ENCODE measurements at places on chromosomes 6 and 20.

DNA sequence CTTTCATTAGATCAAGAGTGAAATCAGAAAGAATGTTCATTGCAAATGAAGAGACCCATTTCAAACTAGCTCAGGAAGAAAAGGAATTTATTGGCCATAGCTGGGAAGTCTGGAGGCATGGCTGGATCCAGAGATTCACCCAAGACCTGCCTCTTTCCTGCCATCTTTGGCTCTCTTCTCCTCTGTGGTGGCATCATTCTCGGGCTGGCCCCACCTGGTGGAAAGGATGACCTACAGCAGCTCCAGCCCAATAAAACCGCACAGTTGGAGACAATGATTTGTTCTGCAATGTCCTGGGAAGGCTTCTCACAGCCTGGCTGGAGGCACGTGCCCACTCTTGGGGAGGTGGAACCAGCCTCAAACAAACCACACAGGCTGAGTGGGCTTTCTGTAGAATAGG is 18.1 kb upstream of the FERMT1 start:
- DNase-seq = peak; percentile 9

DNA sequence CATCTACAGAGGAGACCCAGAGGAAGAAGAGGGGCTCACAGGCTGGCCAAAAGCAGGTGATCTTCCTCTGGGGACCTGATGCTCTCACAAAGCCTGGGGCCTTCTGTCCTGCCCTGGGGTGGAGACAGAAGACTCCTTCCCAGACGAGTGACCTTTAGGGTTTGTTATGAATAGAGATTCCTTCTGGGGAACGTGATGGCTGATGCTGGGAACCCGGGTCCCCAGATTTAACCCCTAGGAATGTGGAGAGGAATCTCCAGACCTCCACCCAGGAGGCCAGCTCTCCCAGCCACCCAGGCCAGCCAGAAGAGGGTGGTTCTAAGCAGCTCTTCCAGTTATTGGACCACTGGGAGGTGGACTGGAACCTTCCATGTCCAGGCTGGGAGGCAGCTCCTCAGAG is 16.8 kb upstream of the CCN5 start:
- DNase-seq = no peak

- DNase-seq = peak; percentile 21
These were observed 58.6 kb upstream of the EEF1A1 start for GRCh38 chr6:73579389-73579788.

DNA sequence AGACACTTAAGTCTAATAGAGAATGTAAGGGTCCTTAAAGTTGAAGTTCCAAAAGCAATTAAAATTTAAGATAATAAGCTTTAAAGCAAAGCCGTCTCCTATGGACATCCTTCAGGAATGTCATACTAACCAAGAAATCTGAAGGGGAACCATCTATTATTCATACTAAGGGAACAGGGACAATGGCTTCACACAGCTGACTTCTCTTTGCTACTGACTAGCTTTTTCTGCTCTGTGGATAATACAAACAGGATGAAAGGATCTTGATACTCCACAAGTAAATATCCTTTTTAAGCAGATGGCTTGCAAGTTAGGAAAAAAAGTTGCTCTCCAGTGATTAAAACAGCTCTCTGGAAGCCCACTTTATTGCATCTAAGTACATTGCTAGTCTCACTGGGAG is 178.6 kb downstream of the BACH2 start:
- DNase-seq = no peak

DNA sequence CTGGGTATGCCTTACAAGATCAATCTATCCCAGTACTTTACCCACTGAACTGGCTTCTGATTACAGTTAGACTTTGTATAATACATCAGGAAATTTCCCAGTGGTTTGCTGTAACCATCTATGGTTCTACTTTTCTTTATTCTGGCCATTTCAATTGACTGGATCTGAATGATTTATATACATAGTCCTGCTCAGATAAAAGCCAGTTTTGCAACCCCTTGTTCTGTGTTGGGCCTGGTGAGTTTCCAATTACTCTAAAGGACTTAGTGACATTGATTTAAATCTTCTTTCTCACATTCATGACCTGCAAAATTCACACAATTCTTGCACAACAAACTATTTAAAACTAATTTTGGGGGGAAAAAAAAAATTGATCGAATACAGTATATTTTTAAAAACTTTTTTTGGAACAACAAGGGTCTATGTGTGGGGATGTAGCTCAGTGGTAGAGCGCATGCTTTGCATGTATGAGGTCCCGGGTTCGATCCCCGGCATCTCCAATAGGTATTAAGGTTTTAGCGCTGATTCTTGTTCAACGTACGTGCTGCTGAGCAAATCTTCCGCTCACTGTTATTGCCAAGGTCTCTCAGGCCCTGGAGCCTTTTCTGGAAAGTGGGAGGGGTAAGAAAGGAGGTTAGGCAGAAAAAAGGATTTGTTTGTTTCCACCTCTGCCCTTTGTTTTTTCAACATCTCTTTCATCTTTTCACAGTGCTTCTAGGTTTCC is 117.5 kb downstream of the GPX5 start:
- peak; percentile 69 for DNase-seq

DNA sequence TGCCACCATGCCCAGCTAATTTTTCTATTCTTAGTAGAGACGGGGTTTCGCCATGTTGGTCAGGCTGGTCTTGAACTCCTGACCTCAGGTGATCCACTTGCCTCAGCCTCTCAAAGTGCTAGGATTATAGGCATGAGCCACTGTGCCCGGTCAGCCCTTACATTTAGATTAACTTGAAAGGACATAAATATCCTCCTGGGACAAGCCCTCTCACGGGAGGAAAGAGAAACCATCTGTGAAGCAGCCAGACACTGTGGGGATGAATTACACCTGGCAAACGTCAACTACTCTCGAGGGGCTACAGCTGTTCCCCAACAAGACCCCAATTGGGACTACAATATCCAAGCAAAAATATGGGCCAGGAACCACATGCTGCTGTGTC is 32.7 kb upstream of the SAMHD1 start:
- DNase-seq = no peak

DNA sequence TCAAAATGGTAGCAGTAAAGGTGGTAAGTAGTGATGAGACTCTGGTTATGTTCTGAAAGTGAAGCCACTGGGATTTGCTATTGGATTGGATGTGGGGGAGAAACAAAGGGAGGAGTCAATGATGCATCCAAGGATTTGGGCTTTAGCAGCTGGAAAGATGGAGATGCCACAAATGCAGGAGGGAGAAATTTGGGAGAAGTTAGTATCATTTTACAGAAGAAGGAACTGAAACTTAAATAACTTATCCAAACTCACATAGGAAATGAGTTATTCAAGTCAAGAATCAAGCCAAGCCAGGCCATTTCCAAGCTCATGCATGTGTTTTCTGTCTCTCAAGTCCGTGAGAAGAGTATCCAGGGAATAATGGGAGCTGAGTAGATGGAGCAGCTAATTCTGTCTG is 155.1 kb upstream of the TNFAIP3 start:
- DNase-seq = no peak

DNA sequence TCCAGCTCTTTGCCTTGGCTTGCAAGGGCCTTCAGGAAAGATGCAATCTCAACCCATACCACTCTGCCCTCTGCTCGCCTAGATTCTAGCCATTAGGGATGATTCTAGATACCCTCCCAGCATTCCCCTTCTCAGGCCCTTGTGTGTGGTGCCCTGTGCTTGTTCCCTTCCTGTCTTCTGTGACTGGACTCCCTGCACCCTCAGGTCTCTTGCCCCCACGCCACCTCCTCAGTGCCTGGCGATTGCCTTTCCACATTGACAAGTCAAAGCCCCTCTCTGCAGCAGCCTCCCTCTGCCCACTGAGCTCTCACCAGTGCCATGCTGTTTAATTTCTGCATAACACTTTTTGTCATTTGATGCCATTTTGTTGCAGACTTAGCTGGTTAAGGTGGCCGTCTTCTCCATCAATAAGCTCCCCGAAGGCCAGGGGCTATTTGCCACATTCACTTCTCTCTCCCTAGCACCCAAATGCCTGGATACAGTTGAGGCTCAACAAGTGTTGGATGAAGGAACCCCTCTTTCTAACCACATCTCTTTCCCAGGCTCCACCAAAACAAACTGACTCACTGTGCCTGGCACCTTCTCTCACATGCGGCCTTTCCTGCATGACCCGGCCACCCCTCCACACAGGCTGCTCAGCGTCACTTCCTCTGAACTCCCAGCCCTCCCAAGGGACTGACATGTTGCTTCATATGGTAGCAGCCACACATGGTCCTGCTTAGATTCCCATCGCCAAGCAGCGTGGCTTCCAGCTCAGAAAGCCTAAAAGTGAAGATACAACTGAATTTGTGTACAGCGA is 4.6 kb upstream of the TXNDC5 start:
- DNase-seq = no peak

DNA sequence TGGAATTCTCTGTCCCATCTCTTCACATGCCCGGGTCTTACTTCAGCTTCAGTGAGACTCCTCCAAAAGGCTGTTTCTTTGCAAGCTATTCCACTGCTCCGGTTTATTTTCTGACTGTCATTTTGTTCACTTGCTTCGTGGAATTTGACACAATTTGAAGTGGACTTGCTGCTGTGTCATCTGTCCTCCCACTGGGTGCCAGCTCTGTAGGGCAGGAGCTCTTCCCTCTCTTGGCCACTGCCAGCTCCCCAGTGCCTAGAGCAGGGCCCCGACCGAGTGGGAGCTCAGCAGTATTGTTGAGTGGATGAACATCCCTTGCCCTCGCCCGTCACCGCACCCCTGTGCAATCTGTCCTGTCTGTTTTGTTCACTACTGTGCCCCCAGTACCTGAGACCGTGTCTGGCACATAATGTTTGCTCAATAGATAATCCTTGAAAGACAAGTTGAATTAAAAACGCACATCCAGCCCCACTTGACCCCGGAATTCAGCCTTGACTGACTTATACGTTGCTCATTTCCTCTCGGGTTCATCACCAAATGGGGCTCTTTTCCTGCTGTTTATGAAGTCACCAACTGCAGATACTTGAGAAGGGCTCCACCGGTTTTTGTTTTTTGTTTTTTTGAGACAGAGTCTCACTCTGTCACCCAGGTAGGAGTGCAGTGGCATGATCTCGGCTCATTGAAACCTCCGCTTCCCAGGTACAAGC is 170.3 kb upstream of the KCNG1 start:
- no peak for DNase-seq

DNA sequence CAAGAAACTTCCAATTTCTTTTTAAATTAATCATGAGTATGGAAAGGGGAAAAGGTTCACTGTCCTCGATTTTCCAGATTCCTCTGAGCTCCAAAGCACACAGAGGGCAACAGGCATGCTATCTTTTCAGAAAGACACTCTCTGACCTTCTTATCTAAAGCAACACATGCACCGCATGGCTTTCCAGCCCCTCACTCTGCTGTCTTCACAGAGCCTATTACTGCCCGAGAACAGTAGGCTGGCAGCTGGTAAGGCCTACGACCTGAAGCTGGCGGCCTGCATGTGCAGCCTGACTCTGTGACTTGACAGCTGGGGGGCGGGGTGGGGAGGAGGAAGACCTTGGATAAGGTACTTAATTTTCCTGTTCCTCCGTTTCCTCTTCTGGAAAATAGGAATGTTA is 86.3 kb downstream of the ELOVL4 start:
- no peak for DNase-seq

DNA sequence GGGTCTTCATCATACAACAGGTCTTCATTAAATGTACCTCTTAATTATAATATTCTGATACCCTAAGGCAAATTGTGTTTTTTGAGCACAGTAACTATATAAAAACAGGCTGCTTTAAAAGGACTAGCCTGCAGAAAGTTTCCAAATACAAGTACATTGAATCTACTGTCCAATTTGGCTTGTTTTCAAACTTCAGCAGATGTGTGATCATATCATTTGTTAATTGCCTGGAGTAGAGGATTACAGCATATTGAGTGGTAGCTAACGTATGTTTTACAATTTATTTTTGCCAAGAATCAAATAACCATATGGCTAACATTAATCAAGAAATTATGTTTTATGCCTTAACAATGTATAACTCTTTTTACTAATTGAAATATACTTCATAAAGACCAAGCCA is 12.6 kb downstream of the TINAG start:
- no peak for DNase-seq

GRCh38 chr6:109323241-109323640 is 59.0 kb downstream of the CD164 start:
- DNase-seq = no peak

DNA sequence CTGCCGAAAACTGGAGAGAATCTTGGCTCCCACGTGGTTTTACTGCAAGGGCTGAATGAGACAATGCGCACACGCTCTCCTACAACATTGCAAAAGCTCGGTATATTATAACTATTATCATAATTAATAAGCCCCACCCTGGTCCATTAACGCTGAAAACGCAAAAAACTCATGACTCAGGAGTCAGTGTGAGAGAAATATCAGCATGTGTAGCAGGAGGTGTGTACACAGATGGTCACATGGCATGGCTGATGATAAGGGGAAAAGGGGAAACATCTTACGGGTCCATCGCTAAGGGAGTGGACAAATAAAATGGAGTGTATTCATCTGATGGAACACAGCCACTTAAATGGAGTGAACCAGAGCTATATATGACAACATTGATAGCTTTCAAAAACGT is 29.2 kb downstream of the CDH22 start:
- no peak for DNase-seq

DNA sequence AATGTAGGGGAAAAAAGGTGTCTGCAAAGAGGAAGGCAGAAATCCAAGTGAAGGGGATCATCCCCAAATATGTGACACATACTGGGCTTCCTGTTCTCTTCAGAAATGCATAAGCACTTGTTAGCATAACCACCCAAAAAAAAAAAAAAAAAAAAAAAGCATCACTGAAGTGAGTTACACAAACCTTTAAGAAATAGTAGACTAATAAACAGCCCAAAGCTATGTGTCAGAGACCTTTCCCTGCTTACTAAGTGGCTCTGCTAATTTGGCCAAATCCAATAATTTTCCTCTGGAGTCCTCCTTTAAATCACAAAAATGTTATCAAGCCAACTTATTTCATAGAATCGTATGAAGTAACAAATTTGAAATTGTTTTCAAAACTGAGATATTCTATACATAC is 7.5 kb upstream of the DST start:
- no peak for DNase-seq

DNA sequence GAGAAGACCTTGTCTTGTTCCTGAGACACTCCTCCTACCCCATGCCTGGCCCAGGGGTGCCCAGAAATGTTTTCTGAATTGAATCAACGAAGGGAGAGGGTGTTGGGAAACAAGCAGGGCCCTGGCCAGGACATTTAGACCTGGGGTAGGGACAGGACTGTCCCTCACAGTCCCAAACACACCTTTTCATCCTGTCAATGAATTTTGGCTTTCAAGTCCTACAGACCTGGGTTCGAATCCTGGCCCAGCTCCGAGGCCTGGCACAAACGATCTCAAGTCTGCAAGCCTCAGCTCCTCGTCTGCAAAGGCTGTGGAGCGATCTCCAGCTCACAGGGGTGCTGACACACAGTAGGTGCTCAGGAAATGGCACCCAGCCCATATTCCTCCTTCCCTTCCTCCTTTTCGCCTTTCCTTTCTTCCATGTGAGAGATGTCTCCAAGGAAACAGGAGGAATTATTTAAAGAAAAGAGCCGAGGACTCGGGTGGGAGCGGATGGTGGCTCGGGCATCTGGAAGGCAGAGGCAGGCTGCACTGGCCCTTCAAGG is 7.3 kb upstream of the DLGAP4 start:
- DNase-seq = no peak

GRCh38 chr6:21138336-21139069 is 455.0 kb upstream of the SOX4 start:
- no peak for DNase-seq

- DNase-seq = no peak
These were observed 80.1 kb downstream of the FYN start for GRCh38 chr6:111792914-111793700.

GRCh38 chr6:52571099-52571755 is 5.6 kb downstream of the TRAM2 start:
- DNase-seq = no peak

GRCh38 chr6:103983011-103983410 is 876.7 kb downstream of the HACE1 start:
- DNase-seq = no peak

Measured in stimulated activated naive CD8-positive, alpha-beta T cell treated with anti-CD3 and anti-CD28 coated beads, Interleukin-15, Interleukin-2, amounts not matched to agents 100 U/mL and 50 U/mL, for 24 hours (primary cell).